MM.1S (cell line): ENCODE measurements at places on chromosomes 6 and 20.

GRCh38 chr6:166617359-166617758, 9.7 kb downstream of the RPS6KA2 start:
- DNase-seq = no peak

GRCh38 chr6:131013495-131013894, 49.5 kb downstream of the EPB41L2 start:
- no peak for DNase-seq

GRCh38 chr6:91573826-91574416, 987.0 kb upstream of the MAP3K7 start:
- DNase-seq = peak; percentile 36

DNA sequence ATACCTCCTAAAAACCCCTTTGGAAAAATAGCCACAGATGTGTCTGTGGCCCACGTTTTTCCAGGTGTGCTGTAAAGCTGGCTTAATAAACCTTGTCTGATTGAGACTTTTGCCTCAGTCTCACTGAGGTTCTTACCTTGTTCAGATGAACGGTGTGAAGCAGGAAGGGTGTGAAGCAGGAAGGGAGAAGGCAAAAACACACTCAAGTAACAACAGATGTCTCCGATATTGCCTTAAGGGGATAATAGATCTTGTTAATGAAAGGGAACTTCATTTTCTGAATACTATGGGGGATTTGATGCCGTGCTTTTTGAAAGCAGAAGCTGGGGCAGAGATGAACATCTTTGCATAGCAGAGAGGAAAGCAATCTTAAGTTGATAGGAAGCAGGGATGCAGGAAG, 37.8 kb downstream of the EDN1 start:
- DNase-seq = no peak

DNA sequence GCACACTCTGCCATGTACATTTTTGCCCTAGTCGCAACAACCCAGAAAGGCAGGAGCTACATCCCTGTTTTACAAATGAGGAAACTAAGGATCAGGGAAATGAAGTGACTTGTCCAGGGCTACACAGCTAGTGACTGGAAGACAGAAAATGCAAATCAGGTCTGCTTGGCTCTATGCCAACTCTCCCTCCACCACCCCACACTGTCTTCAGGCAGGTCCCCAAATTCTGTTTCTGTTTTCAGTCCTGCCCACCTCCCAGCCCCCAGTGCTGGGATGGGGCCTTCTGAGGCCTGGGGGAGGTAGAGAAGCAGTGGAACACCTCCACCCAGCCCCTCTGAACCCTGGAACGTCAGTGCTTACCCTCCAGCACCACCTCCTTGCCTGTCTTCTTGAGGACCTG, 5.1 kb downstream of the SNTA1 start:
- DNase-seq = peak; percentile 35

GRCh38 chr20:40571639-40572038, 117.4 kb downstream of the MAFB start:
- DNase-seq = no peak

- DNase-seq = no peak
These were observed 124.7 kb downstream of the PREX1 start for GRCh38 chr20:48703107-48703506.

GRCh38 chr6:43891072-43891870, 121.3 kb downstream of the VEGFA start:
- DNase-seq = no peak

DNA sequence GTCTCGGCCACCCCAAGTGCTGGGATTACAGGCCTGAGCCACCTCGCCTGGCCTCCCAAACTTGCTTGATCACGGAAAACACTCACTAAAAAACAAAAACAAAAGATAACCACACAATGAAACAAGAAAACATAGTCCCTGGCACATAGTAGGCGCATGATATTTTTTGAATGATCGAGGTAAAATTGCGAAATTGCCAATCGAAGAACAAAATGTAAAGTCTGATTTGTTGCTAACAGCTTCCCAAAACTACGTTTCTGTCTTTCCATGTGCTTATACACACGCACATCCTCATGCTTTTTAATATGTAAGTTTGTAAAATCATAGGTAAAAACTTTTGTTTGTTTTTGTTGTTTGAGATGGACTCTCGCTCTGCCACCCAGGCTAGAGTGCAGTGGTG, 168.5 kb upstream of the SALL4 start:
- no peak for DNase-seq

- DNase-seq = no peak
These were observed 70.7 kb downstream of the LYRM2 start for GRCh38 chr6:89567630-89568390.

DNA sequence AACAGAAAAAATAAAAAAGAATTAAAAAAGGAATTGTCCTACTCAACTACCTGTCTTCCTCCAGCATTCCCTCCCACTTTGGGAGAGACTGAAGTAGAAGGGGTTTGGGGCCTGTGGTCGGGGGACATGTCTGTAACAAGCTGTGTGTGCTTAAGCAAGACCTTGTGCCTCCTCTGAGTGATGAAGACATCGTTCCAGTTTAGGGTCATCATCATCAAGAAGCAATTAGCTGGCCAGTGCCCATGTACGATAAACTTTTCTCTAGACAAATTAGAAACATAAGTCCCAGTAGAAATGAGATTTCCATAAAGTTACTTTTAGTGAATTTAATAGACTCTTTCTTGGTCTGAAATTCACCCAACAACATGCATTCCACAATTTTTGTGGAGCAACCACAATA, 272.9 kb downstream of the ZNF217 start:
- no peak for DNase-seq

- DNase-seq = peak; percentile 66
These were observed 6.5 kb upstream of the SLC24A3 start for GRCh38 chr20:19205981-19206396.

DNA sequence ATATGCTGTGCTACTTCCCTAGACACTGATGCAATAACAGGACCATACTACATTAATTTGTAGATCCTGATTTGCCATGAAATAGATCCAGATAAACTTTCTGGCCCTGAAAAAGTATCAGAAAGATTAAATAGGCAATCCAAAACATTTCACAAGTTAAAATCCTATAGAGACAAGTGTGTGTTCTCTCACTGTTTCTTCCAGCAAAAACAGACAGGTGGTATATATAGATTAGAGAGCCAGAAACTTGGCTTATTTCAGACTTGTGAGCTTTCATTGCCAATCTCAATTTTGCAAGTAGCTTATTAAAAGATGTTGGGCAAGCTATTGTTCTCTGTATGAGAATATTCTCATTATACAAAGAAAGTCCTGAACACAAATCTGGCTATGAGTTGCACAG, 289.1 kb upstream of the MANEA start:
- DNase-seq = no peak

DNA sequence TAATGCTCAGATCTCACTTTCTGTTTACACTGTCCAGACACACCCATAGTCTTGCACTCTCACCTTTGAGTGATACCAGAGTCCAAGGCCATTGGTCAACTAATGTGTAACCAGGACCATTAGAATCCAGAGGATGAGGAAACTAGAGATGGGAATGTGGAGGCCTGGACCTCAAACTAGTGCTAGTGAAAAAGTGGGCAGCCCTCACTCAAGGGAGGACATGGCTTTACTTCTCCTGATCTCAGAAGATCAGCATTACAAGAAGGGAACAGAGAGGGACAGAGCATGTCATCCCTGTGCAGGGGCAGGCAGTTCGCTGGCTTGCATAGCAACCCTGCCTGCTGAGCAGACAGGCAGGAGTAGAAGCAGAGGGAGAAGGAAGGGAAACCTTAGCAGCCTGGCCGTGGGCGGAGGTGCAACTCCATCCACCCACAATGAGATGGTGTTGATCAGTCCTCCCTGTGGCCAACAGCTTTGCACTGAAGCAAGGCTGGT, 22.6 kb upstream of the XRN2 start:
- no peak for DNase-seq

DNA sequence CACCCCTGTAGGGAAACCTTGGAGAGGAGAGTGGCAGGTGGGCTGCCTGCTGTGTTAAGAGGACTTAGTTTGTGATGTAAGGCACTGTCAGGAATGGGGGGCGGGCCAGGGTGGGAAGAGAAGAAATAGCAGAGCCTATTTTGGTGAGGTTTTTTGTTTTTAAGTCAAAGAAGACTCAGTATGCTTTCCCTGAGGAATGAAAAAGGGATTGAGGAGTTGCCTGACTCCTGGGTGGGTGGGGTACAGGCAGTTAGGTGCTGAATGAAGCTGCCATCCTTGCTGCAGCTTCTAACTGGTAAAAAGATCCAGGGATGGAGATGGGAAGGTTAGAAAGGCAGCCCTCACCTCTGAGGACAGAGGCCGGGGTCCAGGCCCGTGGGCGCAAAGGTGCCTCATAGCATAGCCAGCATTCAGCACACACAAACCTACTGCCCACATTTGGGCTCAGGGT, 37.9 kb downstream of the PLCG1 start:
- no peak for DNase-seq

GRCh38 chr6:53828215-53828614, 33.4 kb downstream of the LRRC1 start:
- no peak for DNase-seq

GRCh38 chr20:63345328-63346100, 15.6 kb downstream of the CHRNA4 start:
- DNase-seq = no peak

DNA sequence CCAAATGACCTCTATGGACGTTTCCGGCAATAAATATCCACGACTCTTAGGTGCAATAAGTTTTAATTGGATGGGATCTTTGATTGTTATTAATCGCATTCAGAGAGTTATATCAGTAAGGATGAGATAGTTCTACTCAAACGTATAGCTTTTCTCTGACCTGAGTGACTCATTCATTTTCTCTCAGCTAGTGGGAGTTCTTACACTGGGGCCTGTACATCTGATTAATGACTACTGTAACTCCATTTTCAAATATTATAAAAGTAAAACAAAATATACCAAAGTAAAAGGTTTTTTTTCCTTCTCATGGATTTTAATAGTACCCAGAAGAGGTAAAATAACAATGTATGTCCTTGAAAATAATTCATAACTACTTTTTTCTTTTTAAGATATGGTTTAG, 41.1 kb upstream of the SAMD5 start:
- no peak for DNase-seq

- DNase-seq = no peak
These were observed 2.0 kb upstream of the ZSCAN26 start for GRCh38 chr6:28264834-28265401.

- DNase-seq = peak; percentile 77
These were observed 38.4 kb upstream of the OCSTAMP start for GRCh38 chr20:46588532-46589511.

GRCh38 chr20:32828029-32828680, 8.4 kb downstream of the MAPRE1 start:
- DNase-seq = no peak

- no peak for DNase-seq
These were observed 473.0 kb upstream of the CITED2 start for GRCh38 chr6:139847457-139847813.

GRCh38 chr6:139533573-139534471, 159.4 kb upstream of the CITED2 start:
- DNase-seq = peak; percentile 10

DNA sequence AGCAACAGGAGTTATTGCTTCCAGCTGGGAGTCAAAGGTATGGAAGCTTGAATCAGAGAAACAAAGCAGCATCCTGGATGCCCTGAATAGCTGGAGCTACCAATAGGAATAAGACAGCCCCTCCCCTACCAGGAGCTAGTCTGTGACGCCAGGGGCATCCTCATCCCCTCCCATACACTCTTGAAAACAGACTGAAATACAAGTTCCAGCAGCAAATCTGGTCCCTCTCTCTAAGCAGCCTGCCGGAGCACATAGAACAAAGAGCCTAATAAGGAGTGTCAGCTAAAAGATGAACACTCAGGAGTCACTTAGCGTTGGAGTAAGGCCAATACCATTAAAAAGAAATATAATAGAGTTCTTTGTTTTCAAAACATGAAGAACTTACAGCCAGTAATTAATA, 25.6 kb downstream of the FILIP1 start:
- no peak for DNase-seq

DNA sequence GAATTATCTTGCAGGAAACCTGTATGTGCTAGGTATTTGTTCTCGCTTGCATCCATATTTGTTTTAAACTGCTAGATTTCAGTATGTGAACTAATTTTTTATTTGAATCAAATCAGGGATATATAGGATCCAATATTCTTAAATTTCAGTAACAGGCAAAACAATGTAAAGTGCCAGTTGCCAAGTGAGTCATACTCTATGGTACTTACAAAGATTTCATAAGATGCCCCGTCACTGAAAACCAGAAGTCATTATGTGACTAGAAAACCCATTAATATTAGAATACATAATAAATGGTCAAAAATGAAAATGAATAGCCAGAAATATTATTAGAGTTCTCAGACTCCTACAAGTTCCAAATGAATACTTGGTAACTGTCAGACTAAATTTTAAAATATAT, 481.2 kb downstream of the TFAP2A start:
- DNase-seq = no peak

- DNase-seq = no peak
These were observed at the start of gene RNF182 for GRCh38 chr6:13924949-13925881. TSS of gene RNF182 (plus strand) at chr6:13924952. CDS start at chr6:13977120, 52,168 bp downstream.

GRCh38 chr6:11770546-11771466, 7.8 kb downstream of the ADTRP start:
- peak; percentile 41 for DNase-seq

DNA sequence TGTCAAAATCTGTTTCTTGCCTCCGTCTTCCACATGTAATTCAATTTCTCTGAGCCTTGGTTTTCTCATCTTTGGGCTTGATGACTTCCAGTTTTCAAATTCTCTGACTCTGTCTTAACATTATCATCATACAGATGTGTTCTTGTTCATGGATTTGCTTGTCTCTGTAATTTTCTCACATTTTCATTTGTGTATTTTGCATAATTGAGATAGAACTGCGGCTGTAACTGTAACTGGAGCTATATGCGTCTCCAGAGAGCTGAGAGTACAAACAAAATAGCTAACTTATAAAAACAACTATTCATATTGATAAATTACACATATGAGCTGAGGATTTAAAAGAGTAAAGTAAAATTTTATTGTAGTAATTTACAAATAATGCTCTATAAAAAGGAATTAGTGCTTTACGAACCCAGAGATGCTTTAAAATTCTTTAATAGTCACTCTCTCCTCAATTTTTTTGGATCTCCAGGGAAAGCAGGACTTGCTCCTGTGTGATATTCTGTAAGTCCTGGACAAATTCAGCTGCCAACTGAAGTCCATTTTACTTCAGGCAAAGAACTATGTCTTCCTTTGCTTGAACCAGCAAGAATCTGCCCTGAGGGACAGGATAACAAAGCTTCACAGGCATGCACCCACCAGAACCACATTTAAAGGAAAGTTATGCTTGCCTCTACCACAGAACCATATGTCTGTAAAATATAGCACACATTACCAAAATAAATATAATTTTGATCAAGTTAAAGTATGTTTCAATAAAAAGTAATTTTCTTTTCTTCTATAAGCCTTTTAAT, 288.3 kb downstream of the KHDC1L start:
- no peak for DNase-seq

DNA sequence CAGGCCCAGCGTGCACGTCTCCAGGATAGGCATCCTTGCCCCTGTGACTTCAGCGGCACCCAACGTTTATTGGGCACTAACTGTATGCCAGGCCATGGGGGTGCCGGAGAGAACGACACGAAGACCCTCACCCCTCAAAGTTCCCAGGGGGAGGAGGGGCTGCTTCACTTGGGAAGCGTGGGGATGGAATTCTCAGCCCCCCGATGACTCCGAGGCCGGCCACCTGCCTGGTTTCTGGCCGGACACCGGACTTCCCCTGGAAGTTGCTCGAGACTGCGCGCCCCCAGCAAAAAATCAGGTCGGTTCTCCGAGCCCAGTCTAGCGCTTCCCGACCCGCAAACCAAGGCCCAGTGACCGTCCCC, 275 bp upstream of the MAVS start:
- no peak for DNase-seq

- no peak for DNase-seq
These were observed 5.6 kb downstream of the ARID1B start for GRCh38 chr6:156782691-156783320.
